Cerebellum (tissue), 4 donors: ENCODE measurements at places on chromosomes 3 and 15. TPM values are rescaled to one million over a fixed set of nuclear protein-coding genes. Genes with fewer than 3 reads are reported as not detected.

Gene EPHA3
- 57.7 TPM for total RNA-seq

GRCh38 chr15:55917881-55918296, 75.5 kb downstream of the NEDD4 start:
- no peak for DNase-seq

Gene GRK7
- 0.09 TPM for total RNA-seq

Gene SLCO2A1
- 4.4 TPM for total RNA-seq

Gene SOX14
- 0.73 TPM for total RNA-seq

- DNase-seq, result no peak
Measured at GRCh38 chr15:98967916-98968315, 39.7 kb downstream of the PGPEP1L start.

Gene C3orf18
- 15.8 TPM for total RNA-seq

DNA sequence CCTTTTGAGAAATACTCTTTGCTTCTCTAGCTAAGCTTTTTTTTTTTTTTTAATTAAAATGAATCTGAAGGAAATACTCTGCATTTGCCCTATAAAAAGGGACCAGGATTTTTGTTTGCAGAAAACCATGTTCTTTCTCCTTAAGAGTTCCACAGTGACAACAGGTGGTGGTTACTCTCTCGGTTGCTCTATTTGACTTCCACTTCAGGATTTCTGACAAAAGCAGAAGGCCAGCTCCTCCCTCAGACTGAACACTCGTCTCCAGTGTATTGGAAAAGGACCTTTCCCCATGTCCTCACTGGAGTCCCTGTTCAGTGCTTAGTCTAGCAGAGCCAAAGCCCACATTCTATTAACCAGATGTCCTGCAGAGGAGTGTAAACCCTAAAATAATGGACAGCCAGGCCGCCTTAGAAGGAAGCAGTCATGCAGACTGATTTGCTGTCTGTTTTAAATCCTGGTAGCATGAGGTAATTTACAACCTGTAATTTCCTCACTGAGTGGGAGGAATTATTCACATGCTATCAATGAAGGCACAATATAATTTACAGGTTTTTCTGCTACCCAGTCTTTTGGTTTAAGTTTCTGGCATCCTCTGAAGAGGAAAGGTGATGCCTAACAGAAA, 599.3 kb downstream of the PYDC2 start:
- no peak for DNase-seq

- DNase-seq, result peak; percentile 50
Measured at GRCh38 chr3:194141415-194142155, 5.6 kb downstream of the HES1 start.

DNA sequence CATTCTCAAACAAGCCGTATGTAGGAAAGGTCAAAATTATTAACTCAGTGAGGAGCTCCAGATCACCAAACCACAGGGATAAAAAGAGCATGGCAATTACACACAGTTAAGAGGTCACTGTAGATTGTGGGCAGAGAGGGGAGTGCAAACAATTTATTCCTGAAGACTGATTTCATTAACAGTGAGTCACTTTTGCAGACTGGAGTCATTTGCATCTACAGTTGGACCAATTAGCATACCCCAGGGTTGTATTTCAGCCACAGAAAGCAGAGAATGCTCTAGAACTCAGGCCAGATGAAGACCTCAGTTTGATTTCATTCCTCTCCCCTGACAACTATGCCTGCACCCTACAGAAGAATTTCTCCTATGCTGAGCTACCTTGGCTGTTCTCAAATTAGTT, 40.1 kb downstream of the SETMAR start:
- no peak for DNase-seq

Gene SEMA5B
- total RNA-seq, result 24.8 TPM
